Stimulated activated CD4-positive, alpha-beta T cell treated with anti-CD3 and anti-CD28 coated beads, Interleukin-12 subunit alpha, Interleukin-12 subunit beta, amount 100 ng/mL, for 4 hours (primary cell): ENCODE measurements at places on chromosomes 16 and 17.

DNA sequence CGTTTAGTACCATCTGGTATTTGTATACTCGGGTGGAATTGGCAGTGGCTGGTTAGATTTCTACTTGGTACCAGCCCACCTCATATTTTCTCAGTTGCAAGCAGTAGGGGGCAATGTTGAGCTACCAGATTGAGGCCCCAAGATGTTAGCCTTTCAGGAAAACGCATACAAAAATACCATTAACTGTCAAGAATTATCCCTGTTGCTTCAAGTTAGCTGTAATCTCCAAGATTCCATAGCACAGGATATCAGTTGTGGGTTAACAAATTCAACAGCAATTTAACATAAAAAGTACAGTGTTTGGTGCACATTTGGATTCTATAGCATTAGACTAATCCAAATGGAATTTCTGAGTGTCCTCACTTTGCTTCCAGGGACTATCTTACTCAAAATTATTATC lies 188.2 kb downstream of the FTO start:
- peak; percentile 9 for DNase-seq

- no peak for DNase-seq
Measured at GRCh38 chr16:83070416-83071209, 443.8 kb downstream of the CDH13 start.

GRCh38 chr17:28247671-28248555 lies 71.1 kb upstream of the TMEM97 start:
- no peak for DNase-seq

DNA sequence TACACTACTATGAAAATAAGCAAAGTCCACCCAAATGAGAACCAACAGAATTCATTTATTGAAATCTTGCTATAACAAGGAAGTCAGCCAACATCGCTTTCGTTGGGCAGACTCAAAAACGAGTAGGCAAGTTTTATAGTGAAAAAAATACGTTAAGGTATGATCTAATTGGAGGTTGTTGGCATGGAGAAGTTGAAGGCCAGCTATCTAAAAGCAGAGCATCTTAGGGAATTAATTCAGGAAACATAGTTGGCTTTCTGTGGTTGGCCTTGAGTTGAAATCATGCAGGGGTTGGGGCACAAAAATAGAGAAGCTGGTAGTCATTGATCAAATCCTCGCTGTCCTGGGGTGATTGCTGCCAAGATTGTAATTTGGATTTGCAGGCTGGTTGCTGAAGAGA lies 118.3 kb downstream of the PPM1E start:
- no peak for DNase-seq

GRCh38 chr17:70868149-70868548 lies 698.8 kb downstream of the KCNJ2 start:
- no peak for DNase-seq

DNA sequence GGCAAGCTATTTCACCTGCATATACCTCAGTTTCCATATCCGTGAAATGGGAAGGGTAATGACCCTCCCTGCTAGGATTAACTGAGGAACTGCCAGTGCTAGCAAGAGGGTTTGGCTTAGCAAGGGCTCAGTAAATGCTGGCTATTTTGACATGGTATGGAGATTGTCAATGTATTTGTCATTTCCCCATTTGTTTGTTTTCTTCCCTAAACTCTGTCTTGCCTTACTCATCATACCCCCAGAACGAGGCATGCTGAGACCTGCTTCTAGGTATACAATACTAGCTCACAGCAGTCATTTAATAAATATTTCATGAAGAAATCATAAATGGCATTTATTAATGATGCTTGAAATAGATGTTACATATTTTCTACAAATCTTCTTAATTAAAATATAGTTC lies 124.0 kb downstream of the DYNLRB2 start:
- no peak for DNase-seq

DNA sequence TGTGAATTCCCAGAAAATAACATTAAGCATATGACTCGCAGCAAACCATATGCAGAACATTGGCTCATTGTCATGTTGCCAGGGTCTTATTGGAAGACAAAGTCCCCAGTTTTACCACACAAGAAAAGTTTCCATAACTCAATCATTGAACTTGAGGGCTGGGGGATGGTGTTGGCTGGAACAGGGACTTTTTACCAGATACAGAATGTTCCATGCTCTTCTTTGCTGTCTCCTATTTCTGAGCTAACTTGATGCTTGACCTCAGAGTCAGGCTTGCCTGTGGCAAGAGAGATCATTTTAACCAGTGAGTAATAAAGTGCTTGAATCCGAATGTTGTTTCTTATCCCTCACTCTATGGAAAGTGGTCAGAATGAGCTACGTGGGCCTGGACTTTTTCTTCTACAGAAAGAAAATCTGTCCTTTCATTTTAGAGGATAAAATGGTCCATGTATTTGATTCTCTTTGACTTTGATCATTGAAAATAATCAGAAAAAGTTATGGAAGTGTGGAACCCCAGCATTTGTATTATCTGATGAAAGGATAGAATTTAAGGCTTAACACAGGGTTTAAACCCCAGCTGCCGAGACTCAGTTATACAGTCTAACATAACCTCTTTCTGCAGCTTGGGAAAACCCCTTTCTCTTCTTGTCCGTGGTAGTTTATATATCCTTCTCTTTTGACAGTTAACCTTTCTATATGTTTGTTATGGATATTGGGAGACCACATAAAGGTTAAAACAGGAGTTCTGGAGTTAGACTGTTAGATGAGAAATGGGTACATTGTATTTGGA lies 67.0 kb downstream of the TUBD1 start:
- DNase-seq = no peak

DNA sequence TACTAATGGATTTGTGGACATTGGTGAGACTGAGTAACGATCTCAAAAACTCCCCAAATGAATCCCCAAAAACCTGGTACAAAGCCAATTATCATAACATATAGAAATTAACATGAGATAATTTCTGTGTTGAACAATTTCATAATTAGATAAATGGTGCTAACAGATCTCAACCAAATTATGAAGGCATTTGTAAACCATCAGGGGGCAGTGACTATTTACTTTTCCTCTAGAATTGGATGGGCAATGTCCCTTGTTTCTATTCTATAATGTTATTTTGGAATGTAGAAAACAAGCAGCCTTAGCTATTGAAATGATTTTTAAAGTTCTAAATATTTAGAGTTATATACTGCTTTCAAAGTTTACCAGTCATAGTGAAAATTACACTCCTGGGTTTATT lies 57.8 kb downstream of the MYH10 start:
- no peak for DNase-seq

GRCh38 chr17:82703036-82703745 lies 4.7 kb upstream of the RAB40B start:
- DNase-seq = no peak

- no peak for DNase-seq
Measured at GRCh38 chr17:27668488-27668823, 37.5 kb downstream of the LGALS9 start.

DNA sequence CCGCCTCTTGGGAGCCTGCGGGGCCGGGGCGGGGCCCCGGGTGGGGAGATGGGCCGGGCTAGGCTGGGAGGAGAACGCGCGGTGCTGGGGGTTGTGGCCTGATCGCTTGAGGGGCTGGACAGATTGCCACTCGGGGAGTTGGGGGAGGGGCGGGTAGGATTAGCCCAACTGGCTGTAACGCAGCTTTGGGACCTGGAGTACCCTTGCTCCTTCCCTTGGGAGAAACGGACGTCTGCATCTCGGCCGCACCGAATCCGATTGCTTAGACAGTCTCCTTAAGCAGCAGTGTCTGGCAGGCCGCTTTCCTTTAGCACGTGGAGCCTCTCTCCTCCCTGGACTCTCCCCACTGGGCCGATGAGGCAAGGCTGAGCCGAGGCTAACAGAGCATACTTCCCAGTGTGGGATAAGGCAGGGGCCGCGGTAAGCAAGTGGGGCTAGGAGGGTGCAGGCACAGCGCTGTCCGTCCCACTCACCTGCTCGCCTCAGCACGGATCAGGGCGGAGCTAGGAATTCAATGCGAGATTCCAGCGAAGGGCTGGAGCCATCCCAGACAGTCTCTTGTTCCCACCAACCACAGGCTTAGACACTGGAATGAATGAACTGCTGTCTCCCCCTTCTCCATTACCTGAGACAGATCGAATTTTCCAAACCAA lies 540 bp upstream of the ACLY start:
- no peak for DNase-seq

- no peak for DNase-seq
Measured at GRCh38 chr16:77660311-77660710, 62.0 kb upstream of the NUDT7 start.

DNA sequence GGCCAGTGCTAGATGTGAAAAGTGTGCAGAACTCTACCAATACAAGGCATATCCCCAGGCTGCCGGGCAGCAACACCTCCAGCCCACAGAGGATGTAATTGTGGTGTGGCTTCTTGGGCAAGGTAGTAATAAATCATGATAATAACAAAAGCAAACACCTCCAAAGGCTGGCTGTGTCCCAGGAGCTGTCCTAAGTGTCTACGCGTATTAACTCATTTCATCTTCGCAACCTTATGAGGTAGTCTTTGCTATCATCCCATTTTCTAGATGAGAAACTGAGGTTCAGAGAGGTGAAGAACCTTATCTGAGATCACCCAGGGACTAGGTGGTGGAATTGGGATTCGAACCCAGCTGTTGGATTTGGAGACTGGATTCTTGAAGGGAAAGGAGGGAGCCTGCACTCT lies 5.3 kb downstream of the PDK2 start:
- DNase-seq = no peak

GRCh38 chr17:81703747-81704654 lies 834 bp downstream of the MRPL12 start:
- DNase-seq = no peak

DNA sequence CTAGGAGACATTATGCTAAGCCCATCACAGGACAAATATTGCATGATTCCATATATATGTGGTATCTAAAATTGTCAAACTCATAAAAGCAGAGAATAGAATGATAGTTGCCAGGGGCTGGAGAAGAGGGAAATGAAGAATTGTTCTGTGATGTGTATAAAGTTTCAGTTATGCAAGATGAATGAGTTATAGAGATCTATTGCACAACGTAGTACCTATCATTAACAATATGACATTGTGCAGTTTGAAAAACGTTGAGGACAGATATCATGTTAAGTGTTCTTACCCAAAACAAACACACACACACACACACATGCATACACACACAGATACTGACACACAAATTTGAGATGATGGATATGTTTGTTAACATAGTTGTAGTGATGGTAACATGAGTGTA lies 871.6 kb upstream of the GOT2 start:
- DNase-seq = no peak

- DNase-seq = no peak
Measured at GRCh38 chr17:16342979-16343378, 10.3 kb downstream of the CENPV start.

DNA sequence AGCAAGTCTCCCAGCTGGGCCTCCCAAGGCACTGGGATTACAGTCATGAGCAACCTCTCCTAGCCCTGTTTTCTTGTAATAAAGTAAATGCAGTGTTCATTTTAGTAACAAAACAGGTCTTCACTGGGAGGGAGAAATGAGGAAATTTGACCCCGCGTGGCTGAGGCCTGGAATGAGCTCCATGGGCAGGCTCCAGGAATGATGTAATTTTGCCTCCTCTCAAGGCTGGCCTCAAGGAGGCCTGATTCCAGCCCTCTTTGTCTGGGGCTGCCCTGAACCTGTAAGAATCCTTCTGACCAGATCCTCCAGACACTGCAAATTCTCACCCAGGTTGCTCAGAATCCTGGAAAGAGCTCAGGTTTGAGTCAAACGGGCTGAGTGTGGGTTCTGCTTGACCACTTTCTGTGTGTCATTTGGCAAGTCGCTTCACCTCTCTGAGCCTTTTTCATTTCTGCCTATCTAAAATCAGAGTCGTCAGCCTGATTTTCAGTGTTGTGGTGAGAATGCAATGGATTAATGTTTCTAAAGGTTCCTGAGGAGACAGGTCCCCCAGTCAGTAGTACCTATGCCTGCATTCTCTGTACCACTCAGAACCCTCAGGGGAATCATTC lies 57.1 kb downstream of the RAB11FIP4 start:
- no peak for DNase-seq

GRCh38 chr17:76547183-76547641 lies 7.4 kb downstream of the PRCD start:
- DNase-seq = no peak

DNA sequence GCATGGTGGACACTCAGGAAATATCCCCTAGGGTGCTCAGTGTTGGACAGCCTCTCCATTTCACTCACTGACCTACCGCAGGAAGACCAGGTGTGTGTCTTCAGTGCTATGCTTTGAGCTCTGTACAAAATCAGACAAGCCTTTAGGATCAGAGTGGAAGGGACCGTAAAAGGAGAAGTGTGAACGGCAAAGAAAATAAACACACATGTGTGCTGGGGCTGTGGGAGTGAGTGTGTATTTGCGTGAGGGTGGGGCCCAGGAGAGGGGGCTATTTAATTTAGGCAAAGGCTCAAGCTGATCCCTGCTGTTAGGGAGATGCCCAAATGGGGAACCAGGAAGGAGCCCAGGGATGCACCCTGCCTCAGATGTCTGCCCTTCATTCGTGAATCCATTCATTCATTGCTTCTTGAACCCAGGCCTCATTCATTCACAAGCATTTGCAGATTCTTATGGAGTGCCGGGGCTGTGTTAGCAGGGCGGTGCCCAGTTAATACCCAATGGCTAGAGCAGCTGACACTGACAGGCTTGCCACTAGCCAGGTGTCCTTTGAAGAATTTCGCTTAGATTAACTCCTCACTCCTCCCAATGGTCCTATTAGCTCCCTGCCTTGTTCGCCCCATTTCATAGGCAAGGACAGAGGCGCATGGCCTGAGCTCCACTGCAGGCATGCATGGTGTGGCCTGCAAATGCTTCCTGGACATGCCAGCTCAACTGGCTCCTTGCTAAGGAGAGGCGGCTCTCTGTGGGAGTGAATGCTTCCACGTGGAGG lies 296.7 kb upstream of the FOXF1 start:
- DNase-seq = no peak

DNA sequence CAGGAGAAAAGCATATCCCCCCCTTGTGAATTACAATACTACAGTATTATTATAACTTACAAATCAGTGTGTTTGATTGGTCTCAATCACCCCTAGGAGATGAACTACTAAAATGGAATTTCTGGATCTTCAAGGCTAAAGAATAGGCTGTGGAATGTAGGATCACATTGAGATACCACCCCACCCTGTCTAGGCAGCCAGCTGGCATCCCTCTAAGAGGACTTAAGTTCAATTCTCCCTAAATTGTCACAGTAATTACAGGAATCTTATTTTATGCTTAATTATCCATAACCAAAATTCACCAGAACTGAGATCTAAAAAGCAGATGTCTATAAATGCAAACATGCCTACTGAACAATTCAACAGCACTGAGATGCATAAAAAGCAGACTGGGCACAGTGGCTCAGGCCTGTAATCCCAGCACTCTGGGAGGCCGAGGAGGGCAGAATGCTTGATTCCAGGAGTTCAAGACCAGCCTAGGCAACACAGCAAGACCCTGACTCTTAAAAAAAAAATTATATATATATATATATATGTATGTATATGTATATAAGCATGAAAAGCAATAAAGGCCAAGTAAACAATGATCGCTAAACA lies 12.0 kb downstream of the AP1G1 start:
- no peak for DNase-seq

GRCh38 chr17:45955326-45955725 lies 43.7 kb upstream of the STH start:
- no peak for DNase-seq

- DNase-seq = no peak
Measured at GRCh38 chr17:78144147-78144719, 2.0 kb upstream of the C17orf99 start.

- DNase-seq = no peak
Measured at GRCh38 chr17:81902653-81903414, 796 bp downstream of the NPB start.

GRCh38 chr17:13385481-13385911 lies 216.2 kb downstream of the HS3ST3A1 start:
- no peak for DNase-seq

GRCh38 chr16:30183233-30184095 lies at the start of gene CORO1A:
CORO1A (plus strand) TSS chr16:30183602; CDS start chr16:30185210, 1,608 bp downstream.
- peak; percentile 81 for DNase-seq
